ENCODE measurements at places on chromosomes 16 and 17. TPM values are rescaled to one million over a fixed set of nuclear protein-coding genes. Genes with fewer than 3 reads are reported as not detected.

Gene SOCS1
- total RNA-seq: 0.22 TPM

- DNase-seq: no peak
Observed at GRCh38 chr16:35208001-35208935, 1748.9 kb downstream of the TP53TG3F start.

Gene ABCC3
- total RNA-seq: 0.40 TPM

DNA sequence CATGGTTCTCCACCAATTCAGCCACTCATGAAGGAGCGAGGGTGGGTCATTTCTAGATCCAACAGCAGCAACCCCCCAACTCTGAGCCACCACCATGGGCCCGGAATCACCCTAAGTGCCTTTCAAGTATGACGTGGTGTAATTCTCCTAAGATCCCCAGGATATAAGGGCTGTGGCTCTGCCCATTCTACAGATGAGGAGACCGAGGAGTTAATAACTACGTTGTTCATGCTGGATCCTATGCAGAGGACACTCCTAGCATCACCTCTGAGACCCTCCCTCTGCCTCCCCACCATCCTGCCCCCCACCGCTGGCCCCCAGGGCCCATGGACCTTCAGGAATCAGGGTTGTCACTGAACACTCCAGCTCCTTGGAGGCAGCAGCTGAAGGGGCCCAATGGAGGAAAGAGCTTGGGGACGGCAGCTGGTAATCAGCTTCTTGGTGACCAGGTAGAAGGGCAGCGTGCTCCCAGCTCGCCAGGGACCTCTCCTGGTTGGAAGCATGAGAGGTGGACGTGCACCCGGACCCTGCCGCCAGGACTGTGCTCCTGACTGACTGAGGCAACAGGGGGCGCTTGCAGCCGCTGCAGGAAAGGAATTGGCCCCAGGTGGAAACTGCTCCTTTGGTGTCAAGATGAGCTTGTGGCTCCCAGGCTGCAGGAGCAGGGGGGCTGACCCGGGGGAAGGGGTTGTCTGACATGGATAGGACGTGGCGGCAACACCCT is 28.2 kb upstream of the CACNG1 start:
- DNase-seq: no peak

Gene CD19
- total RNA-seq: not detected

DNA sequence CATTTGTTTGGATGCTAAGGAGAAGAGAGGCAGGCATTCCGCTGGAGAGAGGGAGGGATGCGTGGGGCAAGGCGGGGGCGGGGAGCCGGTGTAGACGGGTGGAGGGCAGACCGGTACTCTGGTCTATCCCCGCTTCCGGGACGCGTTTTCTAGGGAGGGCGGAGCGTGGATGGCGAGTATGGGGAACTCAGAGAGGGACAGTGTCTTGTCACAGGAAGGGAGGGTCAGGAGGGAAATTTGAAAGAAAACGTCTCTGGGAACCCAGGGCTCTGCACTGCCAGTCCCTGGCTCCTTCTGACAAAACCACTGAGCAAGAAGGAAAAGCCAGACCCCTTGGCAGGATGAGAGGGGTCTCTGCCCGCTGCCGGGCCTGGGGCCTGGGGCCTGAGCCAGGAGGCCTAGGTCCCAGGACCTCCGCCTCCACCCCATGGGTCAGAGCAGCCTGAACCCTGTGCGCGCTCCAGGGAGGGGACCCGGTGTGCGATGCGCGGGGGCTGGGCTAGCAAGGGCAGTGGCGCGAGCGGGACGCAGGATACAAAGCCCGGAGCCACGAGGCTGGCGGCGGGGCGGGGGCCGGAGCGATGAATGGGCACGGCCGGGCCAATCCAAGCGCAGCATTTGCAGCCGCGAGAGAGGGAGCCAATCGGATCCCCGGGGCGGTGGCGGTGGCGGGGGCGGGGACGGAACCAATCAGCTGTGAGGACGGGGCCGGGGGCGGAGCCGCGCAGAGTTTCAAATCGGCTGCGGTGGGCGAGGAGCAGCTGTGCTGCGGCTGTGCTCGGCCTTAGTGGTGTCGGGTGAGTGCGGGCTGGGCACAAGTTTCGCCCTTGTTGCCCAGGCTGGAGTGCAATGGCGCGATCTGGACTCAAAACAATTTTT is at the start of gene PIMREG:
PIMREG (plus strand) TSS at position 764 of the 879 bp plus-strand sequence. CDS start 656 bp downstream, outside the sequence.
- DNase-seq: peak; percentile 95

Gene SLFN14
- total RNA-seq: not detected

Gene CFAP97D1
- total RNA-seq: not detected

Gene DCUN1D3
- total RNA-seq: 20.8 TPM

Gene RNF43
- total RNA-seq: not detected

- no peak for DNase-seq
Observed at GRCh38 chr17:48484256-48484655, 46.6 kb downstream of the HOXB1 start.
